Fibroblast of mammary gland (primary cell): ENCODE measurements at places on chromosomes 1 and 21.

- DNase-seq = no peak
Measured at GRCh38 chr1:6207921-6208320, 2.0 kb downstream of the RNF207 start.

- no peak for DNase-seq
Measured at GRCh38 chr1:228168563-228169270, 3.1 kb downstream of the IBA57 start.

DNA sequence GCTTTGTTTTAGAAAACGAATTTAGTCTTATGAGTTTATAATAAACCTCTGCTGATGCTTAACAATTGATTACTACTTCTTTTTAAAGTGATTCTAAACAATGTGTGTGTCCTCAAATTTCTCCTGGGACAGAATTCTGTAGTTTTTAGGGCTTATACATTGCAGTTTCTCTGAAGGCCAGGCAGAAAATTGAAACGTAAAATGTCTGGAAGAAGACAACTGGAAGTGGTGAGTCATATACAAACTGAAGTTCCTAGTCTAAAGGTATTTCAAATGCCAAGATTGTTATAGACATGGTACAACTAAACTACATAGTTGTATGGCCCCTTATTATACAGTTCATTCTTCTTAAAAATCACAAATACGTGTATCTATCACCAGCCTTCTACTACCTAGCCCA is 30.5 kb upstream of the RC3H1 start:
- DNase-seq = peak; percentile 23

DNA sequence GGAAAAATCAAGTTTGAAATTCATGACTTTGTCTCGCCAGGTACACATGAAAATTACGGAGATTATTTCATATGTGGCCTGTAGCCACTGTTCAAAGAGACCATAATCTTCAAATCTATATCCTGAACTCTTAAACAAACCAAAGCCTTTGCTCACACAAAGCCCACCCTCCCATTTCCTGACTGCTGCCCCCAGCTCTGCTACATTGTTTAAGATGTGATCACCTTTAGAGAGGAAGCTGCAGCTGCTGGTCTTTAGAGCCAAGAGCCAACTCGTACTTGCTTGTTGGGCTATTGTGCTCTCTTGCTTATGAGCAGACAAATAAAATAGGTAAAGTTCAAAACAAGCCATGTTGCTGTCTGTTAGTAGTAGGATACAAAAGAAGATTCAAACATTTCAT is 71.9 kb downstream of the DTL start:
- DNase-seq = no peak

DNA sequence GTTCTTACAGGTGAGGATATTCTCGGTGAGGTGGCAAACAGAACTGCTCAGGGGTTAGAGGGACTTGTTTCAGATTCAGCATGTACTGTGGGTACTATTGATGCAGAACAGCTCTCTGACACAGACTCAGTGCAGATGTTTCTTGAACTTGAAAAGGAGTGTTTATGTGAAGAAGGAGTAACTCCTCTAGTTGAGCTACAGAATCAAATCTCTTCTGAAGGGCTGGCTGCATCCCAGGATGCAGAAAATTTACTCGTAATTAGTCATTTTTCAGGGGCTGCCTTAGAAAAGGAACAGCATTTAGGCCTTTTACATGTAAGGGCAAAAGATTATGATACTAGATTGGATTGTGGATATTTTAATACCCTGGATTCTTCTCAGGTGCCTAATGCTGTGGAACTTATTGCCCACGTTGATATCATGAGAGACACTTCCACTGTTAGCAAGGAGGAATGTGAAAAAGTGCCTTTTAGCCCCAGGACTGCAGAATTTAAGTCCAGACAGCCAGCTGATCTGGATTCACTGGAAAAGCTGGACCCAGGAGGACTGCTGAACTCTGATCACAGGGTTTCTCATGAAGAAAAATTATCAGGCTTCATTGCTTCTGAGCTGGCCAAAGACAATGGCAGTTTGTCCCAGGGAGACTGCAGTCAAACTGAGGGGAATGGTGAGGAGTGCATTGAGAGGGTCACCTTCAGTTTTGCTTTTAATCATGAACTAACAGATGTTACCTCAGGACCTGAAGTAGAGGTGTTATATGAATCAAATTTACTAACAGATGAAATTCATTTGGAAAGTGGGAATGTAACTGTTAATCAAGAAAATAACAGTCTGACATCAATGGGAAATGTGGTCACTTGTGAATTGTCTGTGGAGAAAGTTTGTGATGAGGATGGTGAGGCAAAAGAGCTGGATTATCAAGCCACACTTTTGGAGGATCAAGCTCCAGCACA is 79.6 kb upstream of the BMP8A start:
- no peak for DNase-seq

DNA sequence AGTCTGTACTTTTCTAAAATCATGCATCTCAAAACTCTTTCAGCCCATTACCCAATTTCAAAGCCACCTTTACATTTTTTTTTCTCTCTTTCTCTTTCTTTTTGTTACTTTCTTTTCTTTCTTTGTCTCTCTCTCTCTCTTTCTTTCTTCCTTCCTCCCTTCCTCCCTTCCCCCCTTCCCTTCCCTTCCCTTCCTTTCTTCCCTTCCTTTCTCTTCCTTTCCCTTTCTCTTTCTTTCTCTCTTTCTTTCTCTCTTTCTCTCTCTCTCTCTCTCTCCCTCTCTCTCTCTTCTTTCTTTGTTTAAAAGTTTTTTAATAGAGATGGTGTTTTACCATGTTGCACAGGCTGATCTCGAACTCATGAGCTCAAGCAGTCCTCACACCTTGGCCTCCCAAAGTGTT is 11.5 kb downstream of the ZMYM4 start:
- no peak for DNase-seq

- DNase-seq = peak; percentile 94
Measured at GRCh38 chr1:25430073-25430966, at the start of gene MACO1. MACO1 (plus strand) TSS chr1:25430897; CDS start chr1:25431099, 202 bp downstream.

GRCh38 chr1:39936724-39937491 is 18.0 kb upstream of the MFSD2A start:
- DNase-seq = no peak

GRCh38 chr1:155379631-155380090 is 59.0 kb downstream of the RUSC1 start:
- peak; percentile 85 for DNase-seq

GRCh38 chr21:42563686-42564085 is 50.0 kb downstream of the SLC37A1 start:
- peak; percentile 49 for DNase-seq

GRCh38 chr1:55413286-55413685 is 198.1 kb upstream of the USP24 start:
- no peak for DNase-seq

DNA sequence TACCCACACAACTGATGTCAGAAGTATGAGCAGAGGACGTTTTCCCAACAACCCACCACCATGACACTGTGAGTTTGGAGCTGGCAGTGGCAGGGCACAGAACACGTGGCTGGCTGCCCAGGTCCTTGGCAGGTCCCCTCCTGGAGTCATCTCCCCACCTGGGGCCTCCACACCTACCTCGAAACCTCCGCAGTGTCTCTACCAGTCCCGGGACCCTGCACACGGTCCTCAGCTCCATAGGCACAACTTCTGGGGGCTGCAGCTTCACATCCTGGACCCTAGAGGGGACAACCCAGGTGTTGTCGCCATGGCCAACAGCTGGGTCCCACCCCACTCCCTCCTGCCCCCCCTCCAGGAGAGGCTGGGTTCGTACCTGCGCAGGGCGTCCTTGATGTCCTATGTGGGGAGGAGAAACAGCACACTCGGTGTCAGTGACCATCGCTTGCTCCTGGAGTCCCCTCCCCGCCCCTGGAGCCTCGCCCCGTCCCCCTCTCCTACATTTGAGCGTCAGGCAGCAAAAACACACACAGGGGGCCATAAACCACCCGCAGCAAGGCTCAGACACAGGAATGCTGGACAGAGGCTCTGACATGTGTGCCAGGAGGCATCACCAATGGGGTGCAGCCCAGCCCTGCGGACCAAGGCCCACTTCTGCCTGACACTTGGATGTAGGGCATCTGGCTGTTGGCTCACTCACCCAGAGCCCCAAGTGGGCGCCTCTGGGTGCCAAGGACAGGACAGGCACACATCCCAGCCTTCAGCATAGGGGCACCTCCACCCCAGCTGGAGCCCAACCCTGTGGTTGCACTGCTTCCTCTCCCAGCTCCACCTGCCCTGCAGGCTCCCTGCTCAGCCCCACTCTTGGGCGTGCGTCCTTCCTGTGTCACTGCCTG is 9.6 kb downstream of the TRIM11 start:
- DNase-seq = no peak

- peak; percentile 65 for DNase-seq
Measured at GRCh38 chr1:93328809-93329760, 16.6 kb upstream of the DR1 start.

GRCh38 chr1:191284175-191284574 is 806.5 kb upstream of the BRINP3 start:
- no peak for DNase-seq

DNA sequence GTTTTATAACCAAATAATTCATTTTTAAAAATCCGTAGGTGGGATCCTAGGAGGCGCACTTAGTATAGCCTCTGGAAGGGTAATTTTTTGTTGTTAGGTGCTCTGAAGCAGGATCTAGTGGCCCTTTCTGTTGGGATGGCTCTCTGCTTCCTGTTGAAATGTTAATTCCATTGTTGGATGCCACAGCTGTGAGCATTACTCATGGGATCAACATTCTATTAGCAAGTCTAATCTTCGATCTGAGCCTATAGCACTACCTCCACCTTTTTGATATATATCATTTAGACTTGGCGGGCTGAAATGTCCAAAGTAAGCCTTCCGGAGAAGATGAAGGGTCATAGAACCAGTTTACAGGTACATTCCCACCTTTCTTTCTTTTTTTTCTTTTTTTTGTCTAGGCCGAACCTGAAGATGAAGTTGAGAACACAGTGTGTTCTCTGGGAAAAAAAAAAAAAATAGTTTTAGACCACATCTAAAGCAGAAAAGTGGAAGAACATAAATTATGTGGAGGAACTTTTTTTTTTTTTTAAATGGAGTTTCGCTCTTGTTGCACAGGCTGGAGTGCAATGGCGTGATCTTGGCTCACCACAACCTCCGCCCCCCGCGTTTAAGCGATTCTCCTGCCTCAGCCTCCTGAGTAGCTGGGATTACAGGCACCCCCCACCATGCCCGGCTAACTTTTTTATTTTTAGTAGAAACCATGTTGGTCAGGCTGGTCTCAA is 1.4 kb downstream of the CXADR start:
- DNase-seq = no peak

GRCh38 chr21:33846141-33846540 is 69.5 kb downstream of the ATP5PO start:
- no peak for DNase-seq

DNA sequence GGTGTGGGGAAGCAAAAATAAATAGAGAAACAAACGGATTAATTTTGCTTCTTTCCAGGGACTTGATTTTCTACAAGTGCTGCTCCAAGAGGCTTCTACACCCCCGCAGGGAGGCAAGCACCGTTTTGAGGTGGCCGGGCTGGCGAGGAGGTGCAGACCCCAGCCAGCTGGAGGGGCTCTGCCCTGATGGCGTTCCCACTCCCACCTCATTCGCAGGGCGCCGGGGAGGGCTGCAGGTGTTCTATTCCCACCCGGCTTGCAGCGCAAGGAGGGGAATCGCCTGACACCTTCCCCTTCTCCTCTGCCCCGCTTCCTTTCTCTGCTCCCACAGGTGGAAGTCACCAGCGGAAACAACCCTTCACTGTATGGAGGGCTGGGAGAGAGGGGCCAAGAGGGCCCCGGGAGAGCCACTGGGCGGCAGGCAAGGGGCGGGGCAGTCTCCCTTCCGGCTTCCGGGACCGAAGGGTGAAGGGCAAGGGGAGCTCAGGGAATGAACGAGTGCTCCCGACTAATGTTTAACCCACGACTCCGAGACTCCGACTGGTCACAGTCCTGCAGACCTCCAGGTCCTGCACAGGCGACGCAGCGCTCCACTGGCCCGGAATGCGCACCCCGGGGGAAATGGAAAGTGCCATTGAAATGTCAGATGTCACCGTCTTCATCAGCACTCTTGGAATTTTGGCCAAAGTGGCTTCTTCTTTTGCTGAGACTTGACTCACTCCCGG is 29.1 kb downstream of the TEX35 start:
- DNase-seq = no peak

DNA sequence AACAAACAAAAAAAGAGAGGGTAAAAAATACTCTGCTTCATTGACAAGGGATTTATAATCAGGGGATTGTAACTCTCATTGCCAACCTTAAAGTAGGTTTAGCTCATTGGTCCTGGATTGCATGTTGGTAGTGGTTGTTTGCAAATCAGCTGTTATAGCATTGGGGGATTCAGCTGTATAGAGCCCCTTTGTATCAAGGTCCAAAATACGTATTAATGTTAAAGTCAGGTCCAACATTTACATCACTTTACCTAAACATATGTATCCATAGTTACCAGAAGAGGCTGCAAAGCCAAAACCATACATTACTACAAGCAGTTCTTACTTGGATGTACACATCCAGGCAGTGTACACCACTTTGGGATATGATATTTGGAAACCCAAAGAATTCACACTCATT is 29.4 kb downstream of the RPS27 start:
- no peak for DNase-seq

- DNase-seq = no peak
Measured at GRCh38 chr1:34612091-34612827, 142.6 kb upstream of the GJB5 start.

GRCh38 chr1:175204330-175204729 is 11.8 kb upstream of the KIAA0040 start:
- no peak for DNase-seq

DNA sequence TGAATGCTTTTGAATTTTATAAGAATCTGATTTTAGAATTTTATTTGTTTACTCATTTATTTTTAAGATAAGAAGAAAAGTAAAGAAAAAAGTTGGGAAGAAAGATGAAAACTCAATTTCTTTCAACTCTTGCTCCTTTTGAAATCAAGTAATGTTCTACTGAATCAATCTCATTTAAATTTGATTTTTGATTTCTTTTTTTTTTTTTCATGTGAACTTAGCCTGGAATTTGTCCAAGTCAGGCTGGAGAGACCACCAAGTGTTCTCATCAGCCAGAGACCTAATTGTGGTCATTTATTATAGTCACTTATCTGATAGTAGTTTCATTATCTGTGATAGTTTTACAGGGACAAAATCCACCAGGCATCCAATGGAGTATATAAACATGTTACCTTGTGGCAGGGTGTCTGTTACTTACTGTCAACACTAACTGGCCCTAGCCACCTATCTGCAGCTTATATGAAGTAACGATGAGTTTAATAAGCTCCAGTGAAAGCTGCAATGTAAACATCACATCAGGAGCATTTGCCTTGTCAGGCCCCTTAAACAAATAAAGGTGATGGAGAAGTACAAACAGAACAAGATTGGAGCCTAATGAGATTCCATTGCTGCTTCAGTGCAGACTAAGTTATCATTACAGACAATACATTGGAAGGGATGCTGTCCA is 39.2 kb downstream of the HLX start:
- DNase-seq = no peak

- DNase-seq = peak; percentile 97
Measured at GRCh38 chr1:234721476-234722269, 111.7 kb upstream of the IRF2BP2 start.

- DNase-seq = no peak
Measured at GRCh38 chr1:233085566-233085965, 135.2 kb downstream of the NTPCR start.

- no peak for DNase-seq
Measured at GRCh38 chr1:21469581-21469980, 29.6 kb downstream of the NBPF3 start.
